ENCODE measurements at places on chromosomes 1 and 21.

- DNase-seq: no peak
Measured at GRCh38 chr1:248243204-248243603, 12.0 kb downstream of the OR2M4 start.

DNA sequence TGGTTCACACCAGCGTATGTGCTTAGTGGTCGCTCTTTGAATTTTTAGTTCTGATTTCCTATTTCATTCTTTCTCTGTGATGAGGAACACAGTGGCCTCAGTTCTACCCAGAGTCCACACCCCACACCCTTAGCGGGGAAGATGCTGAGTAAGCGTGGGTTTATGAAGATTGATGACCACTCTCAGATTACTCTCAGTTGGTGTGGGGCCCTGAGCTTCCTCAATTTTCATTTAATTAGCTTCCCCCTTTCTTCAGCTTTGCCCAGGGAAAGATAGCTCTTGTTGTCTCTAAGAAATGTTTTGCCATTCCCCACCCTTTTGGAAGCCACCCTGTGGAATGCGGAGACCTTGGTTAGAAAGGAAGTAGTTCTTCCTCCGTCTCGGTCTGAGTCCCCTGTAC lies 299.9 kb upstream of the PROX1 start:
- no peak for DNase-seq

DNA sequence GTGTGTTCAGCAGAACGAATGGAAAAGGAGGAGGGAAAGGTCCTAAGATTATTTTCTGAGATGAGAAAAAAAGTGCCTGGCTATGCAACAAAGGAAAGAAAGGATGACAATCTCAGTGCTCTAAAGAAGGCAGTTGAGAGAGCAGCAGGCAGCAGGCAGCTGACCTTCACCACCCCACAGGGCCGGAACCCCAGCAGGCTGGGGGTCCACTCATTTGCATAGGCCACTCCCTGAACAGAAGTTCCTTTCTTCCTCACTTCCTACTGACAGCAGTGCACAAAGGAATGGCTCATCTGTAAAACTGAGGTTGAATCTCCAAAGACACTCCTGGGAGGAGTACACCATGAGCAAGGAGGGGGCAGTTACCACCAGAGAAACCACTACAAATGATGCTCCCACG lies 41.4 kb upstream of the TNR start:
- DNase-seq: no peak

- DNase-seq: no peak
Measured at GRCh38 chr1:13830616-13831280, 130.8 kb downstream of the PRDM2 start.

DNA sequence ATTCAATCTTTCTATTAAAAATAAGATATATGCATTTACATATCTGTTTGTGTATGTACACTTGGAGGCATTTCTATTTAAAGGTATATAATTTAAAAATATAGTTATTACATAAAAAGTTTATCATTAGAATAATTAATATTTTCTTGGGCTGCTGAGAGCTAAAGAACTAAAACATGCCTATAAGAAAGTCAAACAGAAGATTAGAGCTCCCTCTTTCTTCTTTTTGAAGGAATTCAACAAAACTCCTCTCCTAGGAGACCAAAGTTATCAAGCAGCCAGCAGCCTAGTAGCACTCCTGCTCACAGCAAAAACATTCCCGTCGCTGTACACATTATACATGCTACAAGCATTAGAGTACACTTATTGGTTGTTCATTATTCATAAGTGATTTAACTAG lies 216.4 kb downstream of the VAV3 start:
- no peak for DNase-seq

DNA sequence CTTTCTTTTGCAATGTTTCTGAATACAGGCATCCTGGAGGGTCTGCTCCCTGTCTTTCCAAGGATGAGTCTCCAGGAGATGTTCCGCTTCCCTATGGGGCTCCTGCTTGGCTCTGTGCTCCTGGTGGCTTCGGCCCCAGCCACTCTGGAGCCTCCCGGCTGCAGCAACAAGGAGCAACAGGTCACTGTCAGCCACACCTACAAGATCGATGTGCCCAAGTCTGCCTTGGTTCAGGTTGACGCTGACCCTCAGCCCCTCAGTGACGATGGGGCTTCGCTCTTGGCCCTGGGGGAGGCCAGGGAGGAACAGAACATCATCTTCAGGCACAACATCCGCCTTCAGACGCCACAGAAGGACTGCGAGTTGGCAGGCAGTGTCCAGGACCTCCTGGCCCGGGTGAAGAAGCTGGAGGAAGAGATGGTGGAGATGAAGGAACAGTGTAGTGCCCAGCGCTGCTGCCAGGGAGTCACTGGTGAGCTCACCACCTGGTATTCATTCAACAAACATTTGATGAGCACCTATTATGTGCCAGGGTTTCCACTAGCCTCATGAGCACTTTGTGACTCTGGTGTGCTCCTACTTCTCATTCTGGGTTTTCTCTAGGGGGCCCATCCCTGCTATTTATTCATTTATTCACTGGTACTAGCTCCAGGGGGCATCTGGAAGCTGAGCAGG lies 9.9 kb downstream of the TNN start:
- no peak for DNase-seq

- DNase-seq: no peak
Measured at GRCh38 chr1:218658899-218659298, 313.8 kb downstream of the TGFB2 start.

GRCh38 chr1:201734786-201735185 lies 94.2 kb upstream of the IPO9 start:
- DNase-seq: no peak

DNA sequence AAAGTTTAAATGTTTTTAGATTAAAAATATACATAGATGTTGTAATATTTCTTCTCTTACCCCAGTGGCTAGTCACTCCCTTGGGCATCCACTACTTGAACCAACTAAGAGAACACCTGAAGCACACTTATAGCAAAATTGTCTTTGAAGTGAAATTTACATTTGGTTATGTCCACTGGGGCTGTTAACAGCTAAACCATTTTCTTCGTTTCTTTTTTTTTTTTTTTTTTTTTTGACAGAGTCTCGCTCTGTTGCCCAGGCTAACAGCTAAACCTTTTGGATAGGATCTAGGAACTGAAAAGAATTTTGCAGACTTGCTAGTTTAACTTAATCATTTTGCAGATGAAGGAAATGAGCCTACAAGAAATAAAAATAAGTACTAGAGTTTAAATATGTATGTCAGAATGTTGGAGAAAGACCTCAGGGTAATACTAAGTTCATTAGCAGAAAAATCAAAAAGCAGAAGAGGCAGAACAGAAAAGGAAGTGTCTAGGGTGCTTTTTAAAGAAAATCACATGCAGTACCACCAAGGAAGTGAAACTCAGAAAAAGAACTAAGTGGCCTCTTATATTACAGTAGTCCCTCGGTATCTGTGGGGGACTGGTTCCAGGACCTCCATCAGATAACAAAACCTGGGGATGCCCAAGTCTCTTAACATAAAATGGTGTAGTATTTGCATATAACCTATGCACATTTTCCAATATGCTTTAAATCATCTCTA lies 11.8 kb downstream of the DRAM2 start:
- DNase-seq: no peak

- no peak for DNase-seq
Measured at GRCh38 chr1:116873680-116874271, 35.9 kb upstream of the PTGFRN start.

DNA sequence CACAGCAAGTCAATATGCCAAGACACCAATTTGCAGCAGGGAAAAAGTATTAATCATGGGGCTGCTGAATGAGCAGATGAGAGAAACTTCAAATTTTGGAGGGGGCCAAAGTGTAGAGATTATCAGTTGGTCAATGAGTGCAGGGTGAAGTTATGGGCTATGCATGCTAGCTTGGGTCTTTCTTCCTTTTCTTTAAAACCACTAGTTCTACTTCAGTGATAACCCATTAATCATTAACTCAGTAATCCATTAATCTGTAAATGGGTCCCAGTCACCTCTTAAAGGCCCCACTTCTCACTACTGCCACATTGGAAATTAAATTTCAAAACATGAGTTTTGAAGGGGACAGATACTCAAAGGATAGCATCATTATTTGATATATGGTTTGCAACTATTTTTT lies 688.6 kb upstream of the ADGRL4 start:
- no peak for DNase-seq

DNA sequence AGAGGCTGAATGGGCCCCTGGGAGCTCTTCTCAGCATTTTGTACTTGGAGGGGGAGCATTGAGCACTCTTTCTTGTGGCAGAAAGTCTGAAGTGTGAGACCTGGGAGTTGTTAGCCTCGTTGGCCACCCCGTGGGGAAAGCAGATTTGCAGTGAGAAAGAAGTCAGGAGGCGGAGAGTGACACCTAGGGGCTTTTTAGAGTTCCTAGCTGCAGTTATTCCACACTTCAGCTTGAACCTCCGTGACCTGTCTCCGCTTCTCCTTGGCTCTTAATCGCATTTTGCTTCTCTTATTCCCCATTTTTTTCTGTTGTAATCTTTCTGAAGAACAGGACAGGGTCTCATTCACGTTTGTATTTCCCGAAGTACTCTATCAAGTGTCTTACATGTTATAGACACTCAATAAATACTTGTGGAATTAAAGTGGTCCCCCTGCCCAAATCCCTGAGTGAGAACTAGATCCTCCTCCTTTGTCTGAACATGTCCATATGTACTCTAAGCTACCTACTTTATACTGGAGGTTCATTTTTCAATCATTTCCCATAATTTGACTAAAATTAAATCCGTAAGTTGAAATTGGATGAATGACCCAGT lies 14.5 kb upstream of the C1orf141 start:
- DNase-seq: no peak

- no peak for DNase-seq
Measured at GRCh38 chr21:33783187-33783979, 132.2 kb downstream of the ATP5PO start.

DNA sequence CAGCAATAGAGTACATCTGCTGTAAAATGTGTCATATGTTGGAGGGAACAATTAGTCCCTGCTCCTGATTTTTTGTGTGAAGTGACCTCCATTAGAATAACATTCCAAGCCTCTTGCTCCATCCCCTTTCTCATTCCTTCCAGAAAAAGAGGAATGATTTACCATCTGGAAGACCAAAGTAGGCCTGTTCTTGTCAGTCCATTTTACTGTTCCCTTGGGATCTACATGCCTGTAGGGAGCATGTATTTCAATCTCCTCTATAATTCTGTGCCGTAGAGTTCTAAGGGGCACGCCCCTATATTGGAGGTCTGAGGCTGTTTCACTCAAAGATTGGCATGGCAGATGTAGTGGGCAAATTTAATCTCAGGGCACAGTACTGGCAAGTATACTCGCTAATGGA lies 48.8 kb upstream of the MAN1A2 start:
- DNase-seq: no peak

- no peak for DNase-seq
Measured at GRCh38 chr21:28588997-28589396, 403.7 kb downstream of the LTN1 start.

DNA sequence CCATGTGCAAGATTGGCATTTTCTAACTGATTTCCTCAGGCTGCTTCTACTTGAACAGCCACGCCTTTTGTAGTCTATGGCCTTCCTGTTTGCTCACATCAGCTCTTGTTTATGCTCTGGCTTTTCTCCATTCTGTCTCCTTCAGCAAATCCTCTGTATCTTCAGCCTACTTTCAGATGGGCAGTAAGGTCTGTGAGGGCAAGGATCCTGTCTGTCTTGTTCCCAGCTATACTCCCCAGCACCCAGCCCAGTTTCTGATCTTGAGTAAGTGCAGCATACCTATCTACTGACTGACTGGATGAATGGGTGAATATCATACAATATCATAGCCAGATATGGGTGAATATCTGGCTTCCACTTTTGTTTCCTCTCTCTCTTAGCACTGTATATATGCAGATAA lies 438.1 kb downstream of the LMO4 start:
- no peak for DNase-seq
